ENCODE measurements at places on chromosomes 12 and 14. TPM values are rescaled to one million over a fixed set of nuclear protein-coding genes. Genes with fewer than 3 reads are reported as not detected.

The AICDA gene
- polyA plus RNA-seq: not detected

The INHBC gene
- not detected for polyA plus RNA-seq

The ZDHHC22 gene
- polyA plus RNA-seq: 30.2 TPM

The ABCC9 gene
- polyA plus RNA-seq: 1.2 TPM

The NEDD8 gene
- 330 TPM for polyA plus RNA-seq

The ANKS1B gene
- polyA plus RNA-seq: 43.3 TPM
